Fibroblast of skin of back (primary cell): ENCODE measurements at places on chromosomes 1 and 21.

DNA sequence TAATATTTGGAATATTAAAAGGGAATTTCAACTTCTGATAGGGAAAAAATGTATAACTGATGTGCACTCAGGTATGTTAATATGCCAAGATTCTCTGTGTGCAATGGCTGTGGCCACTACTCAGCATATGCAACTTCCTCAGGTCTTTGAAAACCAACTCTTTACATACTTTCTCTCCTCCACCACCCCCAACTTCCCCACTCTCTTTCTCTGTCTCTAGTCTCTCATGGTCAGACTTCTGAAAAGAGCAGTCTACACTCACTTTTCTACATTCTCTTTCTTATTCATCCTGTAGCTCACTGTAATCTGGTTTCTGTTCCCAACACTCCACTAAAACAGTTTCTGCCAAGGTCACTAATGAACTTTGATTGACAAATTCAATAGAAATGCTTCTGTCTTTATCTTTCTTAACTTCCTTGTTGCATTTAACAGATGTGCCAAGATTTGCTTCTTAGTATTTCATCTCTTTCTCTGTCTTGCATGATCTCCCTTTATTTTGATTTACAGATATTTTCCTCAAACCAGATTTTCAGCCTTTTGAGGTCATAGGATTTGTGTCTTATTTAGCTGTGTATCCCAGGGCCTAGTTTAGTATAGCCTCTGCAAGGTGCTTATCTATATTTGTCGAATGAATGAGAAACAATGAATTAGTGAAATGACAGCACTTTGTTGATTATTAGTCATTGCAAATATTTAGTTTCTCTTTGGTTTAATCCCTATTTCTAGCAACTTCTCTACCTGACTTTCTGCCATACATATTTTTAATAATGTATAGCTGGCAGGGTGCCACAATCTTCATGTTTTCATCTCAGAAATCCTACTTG is 168.9 kb downstream of the LMO4 start:
- no peak for DNase-seq

DNA sequence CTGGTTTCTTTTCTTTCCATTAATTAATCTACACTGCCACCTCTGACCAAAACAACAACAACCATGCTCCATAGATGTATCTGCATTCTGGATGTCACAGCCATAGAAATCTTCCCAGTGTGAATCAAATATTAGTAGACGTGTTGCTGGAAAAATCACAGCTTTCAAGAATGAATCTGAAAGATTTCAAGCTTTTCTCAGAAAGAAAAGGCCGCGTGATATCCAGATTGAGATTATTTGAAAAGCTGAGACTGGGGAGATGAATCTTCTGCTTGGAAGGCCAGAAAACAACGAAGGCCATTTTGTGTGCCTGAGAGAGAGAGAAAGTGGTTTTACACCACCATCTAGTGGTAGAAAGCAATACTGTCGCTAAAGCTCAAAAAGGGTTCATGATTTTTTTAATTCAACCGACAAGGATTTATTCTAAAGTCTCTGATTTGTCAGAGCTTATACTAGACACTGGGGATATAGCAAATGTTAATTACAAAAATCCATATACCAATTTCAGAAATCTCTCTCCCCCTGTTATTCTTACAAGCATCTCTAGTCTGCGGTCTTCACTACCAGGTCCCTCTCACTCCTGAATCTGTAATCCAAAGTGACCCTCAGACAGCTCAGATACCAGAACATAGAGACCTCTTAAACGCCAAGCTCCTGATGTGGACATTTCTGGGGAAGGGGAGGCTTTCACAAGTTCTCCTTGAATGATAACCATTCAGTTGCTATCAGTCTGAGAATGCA is 87.5 kb upstream of the SGIP1 start:
- peak; percentile 64 for DNase-seq

GRCh38 chr1:9900142-9901043 is 9.7 kb downstream of the CTNNBIP1 start:
- no peak for DNase-seq

GRCh38 chr1:111977378-111977777 is 12.1 kb downstream of the KCND3 start:
- DNase-seq = no peak

DNA sequence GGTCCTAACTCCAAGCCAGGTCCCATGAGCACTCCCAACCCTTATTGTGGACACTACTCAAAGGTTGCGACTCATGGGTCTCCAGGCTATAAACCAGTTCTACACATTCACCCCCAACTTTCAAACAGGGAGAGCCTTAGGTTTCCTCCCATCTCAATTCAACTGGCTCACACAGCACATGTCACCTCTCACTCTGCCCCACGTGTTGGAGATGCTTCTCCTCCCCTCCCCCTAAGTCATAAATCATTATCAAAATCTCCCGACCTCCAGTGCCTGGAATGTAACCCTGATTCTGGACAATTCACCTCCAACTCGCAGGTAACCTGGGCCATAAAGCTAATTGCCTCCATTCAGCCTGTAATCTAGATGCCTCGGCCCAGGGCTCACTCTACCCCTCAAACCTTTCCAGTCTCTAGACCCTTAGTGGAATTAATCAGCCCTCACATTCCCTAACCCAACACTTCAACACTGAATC is 595 bp downstream of the AK2 start:
- peak; percentile 34 for DNase-seq
